ENCODE measurements at places on chromosomes 3 and 15.

- DNase-seq = no peak
These were observed 66.6 kb downstream of the GAP43 start for GRCh38 chr3:115689928-115690327.

DNA sequence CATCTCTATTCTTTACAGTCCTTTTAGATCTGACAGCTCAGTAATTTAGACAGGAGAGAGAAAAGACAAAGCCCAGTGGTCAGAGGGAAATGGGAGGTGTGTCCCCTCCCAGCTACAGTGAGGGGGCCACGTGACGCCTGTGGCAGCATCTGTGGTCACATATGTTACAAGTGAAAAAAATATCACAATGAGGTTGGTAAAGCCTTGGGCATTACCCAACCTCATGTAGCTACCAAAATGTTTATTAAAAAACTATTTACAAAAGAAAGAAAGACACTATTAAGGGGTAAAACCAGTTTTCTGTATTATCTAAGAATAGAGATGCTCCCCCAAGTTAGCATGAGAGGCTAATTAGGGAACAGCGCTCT, 42.9 kb upstream of the PLCL2 start:
- DNase-seq = no peak

- no peak for DNase-seq
These were observed 123.0 kb downstream of the LIPC start for GRCh38 chr15:58554758-58555157.

DNA sequence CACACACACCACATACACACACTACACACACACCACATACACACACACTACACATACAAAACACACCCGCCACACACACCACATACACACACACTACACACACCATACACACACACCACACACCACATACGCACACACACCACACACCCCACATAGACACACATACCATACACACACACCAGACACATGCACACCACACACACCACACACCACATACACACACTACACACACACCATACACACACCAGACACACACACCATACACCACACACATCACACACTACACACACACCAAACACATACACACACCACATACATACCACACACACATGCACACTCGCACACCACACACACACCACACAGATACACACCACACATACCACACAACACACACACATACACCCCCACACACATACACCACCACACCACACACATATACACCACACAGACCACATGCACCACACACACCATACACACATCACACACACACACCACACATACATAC, 26.3 kb downstream of the CPN2 start:
- DNase-seq = no peak

DNA sequence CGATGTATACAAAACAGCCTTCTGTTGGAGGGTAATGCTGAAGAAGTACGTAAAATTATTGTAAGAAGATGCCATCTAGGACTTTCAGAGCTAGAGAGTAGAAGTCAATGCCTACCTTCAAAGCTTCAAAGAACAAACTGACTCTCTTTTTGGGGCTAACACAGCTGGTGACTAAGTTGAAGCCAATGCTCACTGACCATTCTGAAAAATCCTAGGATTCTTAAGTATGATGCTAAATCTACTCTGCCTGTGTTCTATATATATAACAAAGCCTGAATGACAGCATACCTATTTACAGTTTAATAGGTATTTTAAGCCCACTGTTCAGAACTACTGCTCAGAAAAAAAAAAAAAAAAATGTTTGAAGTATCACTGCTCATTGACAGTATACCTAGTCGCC, 18.9 kb downstream of the ADPGK start:
- no peak for DNase-seq

GRCh38 chr3:9179826-9180763, 69.4 kb downstream of the SRGAP3 start:
- DNase-seq = no peak

DNA sequence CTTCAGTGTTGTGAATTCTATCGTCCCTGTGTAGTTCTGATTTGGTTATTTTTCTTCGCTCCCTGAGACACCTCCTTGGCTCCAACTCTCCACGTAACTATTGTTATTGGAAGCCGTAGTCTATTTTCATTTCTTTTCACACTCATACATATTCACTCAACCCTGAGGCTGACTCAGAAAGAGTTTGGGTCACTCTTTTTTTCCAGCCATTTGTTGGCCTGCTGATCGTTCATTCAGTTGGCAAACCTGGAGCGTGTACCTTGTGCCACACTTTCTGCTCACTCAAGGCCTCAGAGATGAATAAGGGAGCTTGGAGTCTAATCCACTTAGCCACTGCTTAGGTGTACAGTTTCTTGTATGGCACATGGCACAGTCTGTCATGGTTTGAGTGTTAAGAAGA, 22.4 kb downstream of the GYG1 start:
- DNase-seq = no peak

DNA sequence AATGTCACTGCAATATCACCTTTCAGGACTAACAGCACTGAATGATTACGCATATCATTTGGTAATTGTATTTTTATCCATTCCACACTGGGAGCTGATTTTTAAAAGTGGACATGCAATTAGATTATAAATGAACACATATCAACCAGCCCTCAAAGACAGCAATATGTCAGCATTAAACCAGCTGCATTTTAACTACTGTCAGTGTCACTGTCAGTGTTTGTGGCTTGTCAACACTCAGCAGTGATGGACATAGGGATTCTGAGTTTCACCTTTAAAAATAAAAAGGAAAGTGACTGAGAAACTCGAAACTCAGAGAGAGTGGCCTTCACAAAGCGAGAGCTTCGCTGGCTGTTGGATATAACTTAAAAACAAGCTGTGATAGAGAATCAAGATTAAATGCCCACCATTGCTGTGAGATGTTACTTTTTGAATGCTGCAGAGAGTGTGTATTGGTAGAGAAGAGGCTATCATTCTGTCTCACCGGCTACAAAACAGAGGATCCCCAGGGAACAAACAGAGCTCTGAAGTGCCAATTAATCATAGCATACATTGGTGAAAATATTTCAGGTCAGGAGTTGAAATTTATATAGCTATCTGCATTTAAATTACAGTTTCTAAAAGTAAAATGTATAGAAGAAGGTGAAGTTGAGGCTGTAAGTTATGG, 635.8 kb downstream of the SQOR start:
- DNase-seq = no peak

DNA sequence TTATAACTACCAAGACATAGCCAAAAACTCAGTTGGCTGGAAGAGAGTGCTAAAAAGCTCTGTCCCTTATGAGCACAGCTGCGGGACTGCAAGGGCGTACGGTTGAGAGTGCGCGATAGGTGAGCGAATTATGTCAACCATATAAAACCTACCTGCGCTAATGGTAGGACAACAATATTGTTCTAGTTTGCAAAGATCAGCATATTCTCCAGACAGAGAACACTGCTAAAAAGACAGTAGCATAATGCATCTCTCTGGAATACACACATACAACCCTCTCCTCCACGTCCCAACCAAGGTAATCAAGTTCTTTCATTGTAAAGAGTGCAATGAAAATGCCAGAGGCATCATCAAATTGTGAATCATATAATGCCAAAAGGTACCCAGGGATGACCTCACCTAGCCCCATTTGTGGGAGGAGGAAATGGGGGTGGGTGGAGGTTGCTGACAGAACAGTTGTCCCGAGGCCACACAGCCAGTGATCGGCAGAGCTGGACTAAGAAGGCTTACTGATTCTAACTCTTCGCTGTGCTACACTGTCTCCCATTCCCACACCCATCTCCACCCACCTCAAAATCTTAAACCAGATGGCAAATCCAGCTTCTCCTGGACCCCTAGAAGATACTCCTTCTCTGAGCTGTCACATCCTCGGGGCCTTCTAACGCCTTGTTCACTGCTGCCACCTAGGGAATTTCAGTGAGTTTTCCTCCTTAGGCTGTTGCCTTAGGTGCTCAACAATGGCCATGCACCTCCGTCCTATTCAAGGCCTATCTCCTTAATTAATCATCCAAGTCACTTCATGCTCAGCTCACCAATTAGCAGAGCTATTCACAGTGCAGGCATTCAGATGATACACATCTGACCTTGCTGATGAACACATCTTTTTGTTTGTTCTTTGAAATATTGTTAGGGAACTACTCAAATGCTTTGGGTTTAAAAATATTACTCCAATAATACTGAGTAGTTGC, 60.7 kb downstream of the RPL22L1 start:
- peak; percentile 62 for DNase-seq

- DNase-seq = no peak
These were observed 326.1 kb downstream of the SATB1 start for GRCh38 chr3:18098960-18099587.

- no peak for DNase-seq
These were observed 30.7 kb downstream of the IQCF6 start for GRCh38 chr3:51748327-51748726.

GRCh38 chr15:52184721-52185120, 6.5 kb downstream of the GNB5 start:
- no peak for DNase-seq

GRCh38 chr3:95280711-95281352, 1218.0 kb downstream of the NSUN3 start:
- DNase-seq = no peak

GRCh38 chr3:19190602-19191001, 42.3 kb downstream of the KCNH8 start:
- no peak for DNase-seq

- DNase-seq = no peak
These were observed 67.7 kb downstream of the SCN5A start for GRCh38 chr3:38581774-38582173.

DNA sequence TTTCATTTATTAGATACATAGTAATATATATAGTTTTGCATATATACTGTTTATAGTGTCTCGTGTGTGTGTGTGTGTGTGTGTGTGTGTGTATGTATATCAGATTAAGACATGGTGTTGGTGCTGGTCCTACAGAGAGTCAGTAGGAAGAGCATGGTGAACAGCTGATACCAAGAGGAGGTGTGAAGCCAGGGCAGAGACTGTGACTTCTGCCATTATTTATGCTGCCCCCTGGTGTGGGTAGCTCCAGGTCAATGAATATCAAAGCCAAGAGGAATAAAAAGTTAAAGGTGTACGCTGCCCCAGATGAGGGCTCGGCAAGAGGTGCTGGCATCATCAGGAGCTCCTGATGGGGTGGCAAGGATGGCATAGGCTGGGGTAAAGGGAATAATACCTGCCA, 299.5 kb upstream of the RASGRP1 start:
- no peak for DNase-seq

- DNase-seq = no peak
These were observed 2.1 kb downstream of the ABCF3 start for GRCh38 chr3:184188080-184188479.

DNA sequence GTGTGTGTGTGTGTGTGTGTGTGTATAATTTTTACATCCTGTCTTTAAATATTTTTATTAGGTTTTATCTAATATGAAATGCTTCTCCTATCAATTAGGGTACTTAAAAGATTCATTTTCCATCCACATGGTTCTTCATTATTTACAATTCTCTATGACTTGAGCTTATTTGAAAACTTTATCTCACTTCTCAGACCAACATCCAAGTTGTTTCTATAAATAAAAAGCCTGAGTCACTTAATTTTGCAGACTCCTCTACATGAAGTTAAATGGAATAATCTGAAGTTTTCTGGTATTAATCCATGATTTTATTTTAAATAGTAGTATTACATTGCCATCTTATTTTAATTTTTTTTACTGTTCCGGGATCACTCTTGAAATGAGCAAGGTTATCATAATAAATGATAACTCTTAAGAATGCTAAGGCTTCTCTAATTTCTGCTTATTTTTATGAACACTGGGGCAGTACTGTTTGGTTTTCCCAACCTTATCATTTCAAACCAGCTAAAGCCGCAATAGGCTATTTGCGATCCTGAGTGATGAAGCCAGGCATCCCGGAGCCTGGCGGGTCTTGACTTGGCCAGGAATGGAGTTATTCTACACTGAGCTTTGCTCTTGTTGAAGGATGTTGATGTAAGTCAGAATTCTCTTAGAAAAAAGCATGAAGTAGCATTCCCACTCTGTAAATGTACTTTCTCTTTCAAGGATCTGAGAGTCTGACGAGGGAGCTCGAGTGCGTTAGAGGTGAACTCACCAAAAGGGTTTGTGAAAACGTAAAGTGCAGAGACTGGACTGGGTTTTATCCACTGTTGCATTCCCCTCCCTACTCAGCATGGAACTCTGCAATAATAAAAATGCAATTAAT, 220.2 kb upstream of the LRTM1 start:
- no peak for DNase-seq

All from renal pelvis (tissue), 12 donors.